ENCODE measurements at places on chromosomes 2 and 18. TPM values are rescaled to one million over a fixed set of nuclear protein-coding genes. Genes with fewer than 3 reads are reported as not detected.

DNA sequence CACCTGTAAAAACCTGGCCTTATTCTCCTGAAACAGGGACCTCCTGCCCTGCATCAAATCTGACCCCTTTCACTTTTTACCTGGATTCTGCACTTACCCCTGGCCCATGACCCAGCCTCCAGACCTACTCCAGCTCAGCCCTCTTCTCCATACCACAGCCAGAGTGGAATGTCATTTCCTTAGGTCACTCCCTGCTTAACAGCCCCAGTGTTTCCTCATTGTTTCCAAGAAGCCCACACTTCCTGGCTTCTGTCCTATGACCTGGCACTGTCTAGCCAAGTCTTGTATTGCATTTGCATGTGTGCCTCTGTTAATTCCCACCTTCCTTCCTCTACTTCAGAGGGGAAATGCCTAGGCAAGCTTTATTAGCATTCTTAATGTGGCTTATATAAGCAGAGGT lies 51.4 kb upstream of the TRIB2 start:
- no peak for DNase-seq

GRCh38 chr2:164719996-164720941 lies 99.0 kb upstream of the GRB14 start:
- DNase-seq, result no peak

- no peak for DNase-seq
These were observed 7.0 kb upstream of the AOX1 start for GRCh38 chr2:200578778-200579177.

DNA sequence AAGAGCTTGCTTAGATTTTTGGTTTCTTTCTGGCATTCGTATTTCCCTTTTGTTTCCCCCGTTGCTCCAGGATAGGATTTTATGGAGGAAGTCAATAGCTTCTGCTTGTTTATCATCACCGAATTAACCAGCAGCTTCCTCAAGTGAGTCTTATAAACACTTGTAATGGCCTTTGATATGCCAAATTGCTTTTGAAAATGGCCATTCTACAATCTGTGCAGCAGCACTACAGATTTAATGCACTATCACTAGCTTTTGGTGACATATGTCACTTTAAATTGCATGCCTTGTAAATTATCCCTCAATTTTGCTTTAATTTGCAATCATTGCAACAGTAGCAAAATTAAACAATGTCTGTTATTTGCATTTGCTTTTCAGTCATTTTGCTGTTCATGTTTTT lies 774.7 kb downstream of the METTL4 start:
- no peak for DNase-seq

DNA sequence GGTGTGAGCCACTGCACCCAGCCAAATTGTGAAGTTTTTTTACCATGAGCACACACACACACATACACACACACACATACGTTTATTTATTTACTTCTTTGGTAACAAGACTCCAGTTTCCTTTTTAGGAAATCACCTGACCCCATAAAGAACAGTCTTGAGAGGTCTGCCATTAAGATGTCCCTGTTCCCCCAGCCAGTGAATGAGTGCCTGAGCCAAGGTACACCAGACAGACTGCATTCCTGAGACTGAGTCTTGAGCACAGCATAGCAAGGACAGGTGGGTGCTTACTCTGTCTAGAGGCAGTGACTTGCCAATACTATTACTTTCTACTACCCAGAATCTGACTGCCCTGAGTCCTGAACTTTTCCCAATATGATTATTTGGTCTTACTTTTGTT lies 167.2 kb upstream of the SATB2 start:
- DNase-seq, result no peak

DNA sequence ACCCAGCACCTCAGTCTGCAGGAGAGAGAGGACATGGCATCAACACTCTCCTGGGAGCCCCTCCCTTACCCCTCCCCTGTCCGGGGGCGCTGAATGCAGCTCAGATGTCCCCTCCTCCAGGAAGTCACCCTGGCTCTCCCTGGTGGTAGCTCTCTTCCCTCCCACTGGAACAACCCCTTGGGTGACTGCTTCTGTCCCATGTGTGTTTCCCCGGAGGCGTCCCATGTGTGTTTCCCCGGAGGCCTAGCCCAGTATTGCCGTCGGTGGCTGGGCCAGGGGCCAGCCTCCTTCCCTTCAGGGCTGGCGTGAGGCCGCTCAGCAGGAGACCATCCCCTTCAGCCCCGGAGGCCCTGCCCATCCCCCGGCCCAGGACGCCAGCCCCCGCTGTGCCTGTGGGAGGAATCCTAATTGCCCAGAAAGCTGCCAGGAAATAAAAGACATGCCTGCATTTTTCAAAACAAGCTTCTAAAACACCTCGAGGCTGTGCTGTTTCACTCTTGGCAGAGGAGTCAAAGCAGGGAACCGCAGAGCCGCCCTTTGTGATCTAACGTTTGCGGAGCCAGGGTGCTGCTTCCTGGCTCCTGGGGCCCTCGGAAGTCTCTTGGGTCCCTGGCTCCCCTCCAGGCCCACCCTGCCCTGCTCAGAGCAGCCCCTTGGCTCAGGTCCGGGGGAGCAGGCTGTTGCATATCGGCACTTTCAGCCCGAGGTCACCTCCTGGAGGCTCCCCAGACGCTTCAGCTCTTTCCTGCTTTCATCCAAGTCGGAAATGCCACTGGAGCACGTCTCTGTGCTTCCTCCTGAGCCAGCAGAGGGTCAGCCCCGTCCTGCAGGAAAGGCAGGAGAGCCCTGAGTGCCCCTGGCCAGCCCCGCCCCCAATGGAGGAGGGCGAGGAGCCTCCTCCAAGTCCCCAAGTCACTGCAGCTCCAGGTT lies 11.4 kb downstream of the SNED1 start:
- DNase-seq, result peak; percentile 69

- no peak for DNase-seq
These were observed 269.0 kb downstream of the CDCA7 start for GRCh38 chr2:173623438-173624319.

- no peak for DNase-seq
These were observed 555.5 kb upstream of the TNP1 start for GRCh38 chr2:217415316-217415715.

DNA sequence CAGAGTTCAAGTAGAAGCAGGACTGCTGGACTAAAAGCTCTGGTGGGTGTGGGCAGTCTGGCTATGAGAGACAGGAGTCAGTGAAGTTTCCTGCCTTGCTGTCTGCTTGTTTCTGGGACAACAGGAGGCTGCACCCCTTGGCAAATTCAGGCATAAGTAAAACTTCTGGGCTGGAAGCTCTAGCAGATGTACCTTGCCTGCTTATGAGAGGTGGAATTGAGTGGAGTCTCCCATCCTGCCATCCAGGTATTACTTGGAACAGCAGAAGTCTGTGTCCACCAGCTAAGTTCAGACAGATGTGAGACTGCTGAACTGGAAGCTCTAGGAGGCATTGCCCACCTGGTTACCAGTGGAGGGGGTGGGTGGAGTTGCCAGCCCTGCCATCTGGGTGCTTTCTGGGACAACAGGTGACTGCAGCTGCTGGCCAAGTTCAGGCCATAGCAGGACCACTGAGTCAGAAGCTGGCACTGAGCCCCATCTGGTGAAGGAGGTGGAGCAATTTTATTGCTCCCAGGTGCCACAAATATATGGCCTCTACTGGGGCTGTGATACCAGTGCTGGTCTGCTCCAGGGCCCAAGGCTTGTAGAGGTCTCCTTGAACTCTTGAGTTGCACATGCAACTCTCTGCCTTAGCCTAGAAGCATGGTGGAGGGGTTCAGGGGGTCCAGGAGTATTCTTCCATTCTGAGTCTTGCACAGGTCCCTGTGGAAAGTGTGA lies 199.4 kb upstream of the FN1 start:
- no peak for DNase-seq

- no peak for DNase-seq
These were observed 77.8 kb upstream of the TACR1 start for GRCh38 chr2:75277111-75277510.

- no peak for DNase-seq
These were observed 148.5 kb upstream of the DLX2 start for GRCh38 chr2:172251231-172251630.

- no peak for DNase-seq
These were observed 176.3 kb downstream of the ANAPC1 start for GRCh38 chr2:111707700-111708099.

DNA sequence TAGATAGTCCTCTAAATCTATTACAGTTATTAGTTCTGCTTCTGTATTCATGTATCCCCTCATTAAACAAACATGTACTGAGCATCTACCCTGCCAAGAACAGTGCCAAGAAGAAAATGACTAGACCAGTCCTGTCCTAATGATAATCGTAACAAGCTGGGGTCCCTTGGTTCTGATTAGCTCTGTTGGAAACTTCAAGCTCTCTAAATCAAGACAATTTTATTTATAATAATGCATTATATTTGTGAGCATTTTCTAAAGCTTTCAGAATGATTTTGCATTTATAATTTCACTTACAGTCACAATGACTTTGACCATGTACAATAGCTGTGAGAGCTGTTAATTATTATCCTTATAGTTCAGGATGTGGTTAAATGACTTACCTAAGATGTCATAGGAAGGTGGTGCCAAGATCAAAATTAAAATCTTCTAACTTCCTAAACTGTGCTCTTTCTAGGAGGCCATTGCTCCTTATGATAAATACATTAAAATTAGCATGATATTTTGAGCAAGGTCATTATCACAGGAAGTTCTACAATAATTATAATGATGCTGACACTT lies 336.5 kb upstream of the SLC39A10 start:
- no peak for DNase-seq

DNA sequence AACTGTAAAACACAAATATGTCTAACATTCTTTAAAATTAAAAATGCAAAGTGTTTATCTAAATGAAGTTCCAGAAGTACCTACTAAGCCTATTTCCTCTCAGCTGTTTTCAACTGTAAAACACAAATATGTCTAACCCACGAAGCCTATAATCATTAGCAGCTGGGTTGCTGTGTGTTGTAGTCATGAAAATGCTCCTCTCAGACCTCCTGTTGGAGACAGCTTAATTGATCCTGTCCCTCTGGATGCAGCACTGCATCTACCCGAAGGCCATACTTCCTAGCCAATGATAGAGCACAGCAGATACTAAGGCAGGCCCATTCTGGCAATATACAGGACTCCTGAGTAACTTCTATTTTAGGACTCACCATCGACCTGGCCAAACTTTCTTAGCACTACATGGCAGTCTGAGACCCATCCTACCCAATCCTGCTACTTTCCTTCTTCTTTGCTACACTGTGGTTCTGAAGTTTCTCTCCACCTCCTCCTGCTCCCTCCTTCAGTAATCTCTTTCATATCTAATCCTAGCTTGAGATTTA lies 92.5 kb upstream of the RBBP8 start:
- DNase-seq, result no peak

DNA sequence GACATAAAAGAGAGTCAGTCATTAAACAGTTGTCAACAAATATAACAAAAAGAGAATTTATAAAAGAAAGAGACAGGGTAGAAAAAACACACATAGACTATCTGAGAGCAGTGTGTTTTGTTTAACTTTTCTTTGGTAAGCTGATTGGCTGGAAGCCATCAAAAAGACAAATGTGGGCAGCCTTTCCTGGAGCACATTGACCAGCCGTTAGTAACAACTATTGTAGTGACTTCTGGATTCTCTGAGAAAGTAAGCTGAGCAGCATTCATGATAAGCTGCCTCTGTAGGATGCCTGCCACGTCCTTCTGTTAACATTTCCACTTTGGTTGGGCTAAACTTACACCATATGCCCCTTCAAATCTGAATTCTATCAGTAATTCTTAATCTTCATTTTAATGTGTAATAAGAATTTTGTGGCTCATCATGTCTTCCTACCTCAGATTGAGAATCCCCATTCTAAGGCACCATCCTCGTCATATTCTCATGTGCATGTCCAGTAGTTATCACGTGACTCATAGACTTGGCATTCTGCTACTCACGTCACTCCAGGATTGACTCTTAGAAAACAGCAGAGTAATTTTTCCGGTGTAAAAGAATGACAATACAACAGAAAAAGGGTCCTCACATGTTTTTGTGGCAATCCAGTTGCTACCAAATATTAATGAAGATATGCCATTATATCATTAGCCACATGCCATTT lies 43.4 kb upstream of the DNAJC10 start:
- no peak for DNase-seq

GRCh38 chr2:168519534-168520308 lies 63.6 kb downstream of the CERS6 start:
- DNase-seq, result no peak

DNA sequence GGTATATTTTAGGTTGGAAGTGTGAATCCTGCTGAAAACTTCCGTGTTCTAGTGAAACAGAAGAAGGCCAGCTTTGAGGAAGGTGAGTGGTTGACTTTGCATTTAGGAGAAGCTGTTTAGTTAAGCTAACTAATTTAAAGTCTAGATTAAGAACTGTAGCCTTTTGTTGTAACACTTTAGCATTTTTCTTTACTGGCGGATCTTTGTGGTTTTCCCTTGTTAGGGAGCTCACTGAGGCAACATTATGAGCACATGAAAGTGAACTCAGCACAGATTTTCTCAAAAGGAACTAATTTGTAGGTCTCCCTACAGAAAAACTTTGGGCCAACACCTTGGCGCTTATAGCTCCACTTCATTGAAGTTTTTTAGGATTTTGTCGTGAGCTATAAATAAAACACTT lies 52.8 kb downstream of the XRCC5 start:
- DNase-seq, result no peak

- no peak for DNase-seq
These were observed 888.3 kb upstream of the CELF4 start for GRCh38 chr18:38453880-38454279.

DNA sequence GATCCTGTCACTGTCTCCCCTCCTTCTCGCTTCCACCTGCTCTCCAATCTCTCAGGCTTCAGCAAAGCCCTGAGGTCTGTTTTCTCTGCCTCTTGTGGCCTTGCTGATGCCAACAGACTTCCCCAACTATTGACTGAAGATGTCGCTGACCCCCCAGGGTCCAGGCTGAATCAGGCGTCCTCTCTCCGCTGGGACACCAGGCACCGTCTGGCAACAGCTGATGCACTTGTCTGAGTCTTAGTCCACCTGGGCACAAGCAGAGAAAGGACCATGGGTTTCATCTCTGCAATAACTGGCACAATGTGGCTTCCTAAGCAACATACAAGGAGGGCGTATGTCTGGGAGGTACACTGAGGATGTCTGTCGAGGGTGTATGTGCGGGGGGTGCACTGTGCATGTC lies 248.7 kb upstream of the MYT1L start:
- no peak for DNase-seq

DNA sequence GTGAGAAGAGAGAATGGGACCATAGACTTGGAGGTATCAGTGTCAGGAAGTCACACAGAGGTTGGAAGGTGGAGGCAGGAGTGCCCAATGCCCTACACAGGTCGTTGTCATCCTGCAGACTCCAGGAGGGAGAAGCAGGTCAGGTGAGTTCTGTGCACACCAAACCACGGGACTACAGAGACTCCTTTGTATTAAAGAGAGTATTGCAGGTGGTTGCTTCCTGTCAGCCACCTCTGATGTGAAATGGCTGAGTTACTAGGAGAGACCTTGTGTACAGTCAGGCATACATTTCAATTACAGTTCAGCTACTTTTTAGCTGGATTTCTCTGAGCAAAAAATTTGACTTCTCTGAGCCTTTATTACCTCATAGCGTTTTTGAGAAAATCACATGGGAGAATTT lies 51.6 kb downstream of the SPP2 start:
- DNase-seq, result no peak

- DNase-seq, result no peak
These were observed 97.2 kb downstream of the GAREM1 start for GRCh38 chr18:32373505-32373904.

GPR17 gene
- total RNA-seq, result not detected

RGPD4 gene
- total RNA-seq, result 3.0 TPM

SKA1 gene
- total RNA-seq, result 5.5 TPM

ANKRD23 gene
- 6.8 TPM for total RNA-seq

CAB39 gene
- total RNA-seq, result 76.1 TPM

NCKAP5 gene
- total RNA-seq, result 6.3 TPM

NDC80 gene
- total RNA-seq, result 8.4 TPM

DSEL gene
- total RNA-seq, result 5.9 TPM

SPC25 gene
- 0.99 TPM for total RNA-seq

CNNM3 gene
- 32.2 TPM for total RNA-seq

GATA6 gene
- 54.6 TPM for total RNA-seq

DSG3 gene
- 0.19 TPM for total RNA-seq

TOGARAM2 gene
- 3.5 TPM for total RNA-seq

All from testis (tissue), 5 donors.